ENCODE measurements at places on chromosomes 1 and 21.

DNA sequence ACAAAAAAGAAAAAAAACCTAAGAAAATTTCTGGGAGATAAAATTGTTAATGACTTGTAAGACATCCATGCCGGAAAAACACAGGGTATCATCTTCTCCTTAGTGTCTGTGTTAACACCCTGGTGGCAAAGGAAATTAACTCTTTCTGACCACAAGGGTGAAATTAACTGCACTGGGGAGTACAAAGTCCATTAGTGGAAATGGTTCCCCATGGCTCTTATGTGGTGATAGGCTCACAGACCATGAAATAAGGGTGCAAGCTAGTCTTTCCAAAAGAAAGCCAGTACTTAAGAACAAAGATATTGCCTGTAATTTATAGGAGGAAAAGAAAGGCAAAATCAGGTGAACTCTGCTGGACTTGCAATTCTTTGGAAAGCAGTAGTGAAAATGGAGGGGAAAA is 185.4 kb downstream of the LRRIQ3 start:
- no peak for DNase-seq

DNA sequence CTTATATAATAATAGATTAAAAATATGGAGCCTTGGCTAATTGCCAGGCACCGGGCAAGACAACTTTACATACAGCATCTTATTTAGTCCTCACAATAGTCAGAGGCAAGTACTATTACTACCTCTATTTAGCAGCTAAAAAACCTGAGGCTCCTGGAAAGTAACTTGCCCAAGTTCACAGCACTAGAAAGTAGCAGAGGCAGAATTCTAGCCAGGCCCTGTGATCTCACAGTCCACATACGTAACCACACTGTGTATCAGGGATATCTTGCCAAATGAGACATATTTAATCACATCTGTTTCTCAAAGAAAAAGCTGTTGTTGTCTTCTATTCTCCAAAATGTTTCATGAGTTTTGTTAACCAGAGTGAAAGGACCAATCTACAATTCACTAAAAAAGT is 378.5 kb downstream of the PLPP3 start:
- DNase-seq = no peak

GRCh38 chr21:42590431-42591131 is 62.8 kb upstream of the PDE9A start:
- no peak for DNase-seq

- DNase-seq = no peak
These were observed 2.8 kb downstream of the HPDL start for GRCh38 chr1:45329445-45329844.
